Panc1 (cell line): ENCODE measurements at places on chromosomes 2 and 18. TPM values are rescaled to one million over a fixed set of nuclear protein-coding genes. Genes with fewer than 3 reads are reported as not detected.
A peak's percentile ranks its signal among the peaks of the same experiment; 100 is the strongest.

Gene ARHGEF33
- total RNA-seq, result 0.41 TPM

Gene CCDC74A
- total RNA-seq, result 29.9 TPM

Gene LCT
- total RNA-seq, result not detected

Gene IL1RL2
- total RNA-seq, result not detected

Gene HOXD10
- total RNA-seq, result not detected

Gene PIEZO2
- total RNA-seq, result 0.57 TPM

Gene UGT1A5
- total RNA-seq, result not detected

Gene TFPI
- 129 TPM for total RNA-seq

Gene GATA6
- total RNA-seq, result 0.51 TPM

Gene CPS1
- 5.1 TPM for total RNA-seq

Gene SPP2
- not detected for total RNA-seq

Gene UBXN4
- total RNA-seq, result 83.7 TPM

DNA sequence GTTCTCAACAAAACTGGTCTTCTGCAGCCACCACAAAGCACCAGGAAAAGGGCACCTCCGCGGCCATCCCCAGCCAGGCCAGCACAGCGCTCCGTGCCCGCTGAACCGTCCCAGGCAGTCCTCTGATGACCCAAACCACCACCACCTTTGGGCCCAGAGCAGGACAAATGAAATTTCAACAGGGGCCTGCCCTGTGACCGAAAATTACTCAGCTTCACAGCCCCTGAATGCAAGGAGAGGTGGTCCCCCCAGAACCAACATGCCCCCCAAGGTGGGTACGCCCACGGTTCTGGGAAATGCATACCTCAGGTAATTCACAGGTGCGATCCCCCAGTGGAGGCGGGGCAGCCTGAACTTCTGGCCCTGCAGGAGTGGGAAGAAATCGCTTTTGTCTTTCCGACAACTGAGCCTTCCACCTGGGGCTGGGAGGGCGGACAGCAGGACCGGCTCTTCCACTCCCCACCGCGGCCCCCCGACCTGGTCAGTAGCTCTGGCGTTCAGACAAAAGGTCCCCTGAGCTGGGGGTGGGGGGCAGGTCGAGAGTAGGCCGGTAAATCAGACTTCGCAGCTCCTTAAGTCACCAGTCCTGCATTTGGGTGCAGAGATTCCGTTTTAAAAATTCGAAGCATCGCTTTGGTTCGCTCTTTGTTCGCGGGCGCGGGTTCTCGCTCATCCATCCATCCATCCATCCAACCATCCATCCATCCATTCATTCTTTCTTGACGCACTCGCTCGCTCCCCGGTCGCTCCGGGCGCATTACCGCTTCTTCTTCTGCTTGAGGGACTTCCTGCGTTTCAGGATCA is 1.4 kb downstream of the ARL4C start:
- H3K27me3 ChIP-seq, result no peaks in the 10 kb centered on the region
- peak overlapping the region; percentile 72 for H3K4me3 ChIP-seq
- peaks cover 7% of the 10 kb centered on the region for H3K36me3 ChIP-seq
- H3K4me1 ChIP-seq, result peaks cover 38% of the 10 kb centered on the region
- peak overlapping the region; percentile 91 for H3K27ac ChIP-seq

- no peaks in the 10 kb centered on the region for H3K4me1 ChIP-seq
- H3K27me3 ChIP-seq, result no peaks in the 10 kb centered on the region
- no peak overlapping the region for H3K27ac ChIP-seq
- DNase-seq, result no peak
These were observed 215.1 kb downstream of the ZNF385B start for GRCh38 chr2:179646173-179646769.

DNA sequence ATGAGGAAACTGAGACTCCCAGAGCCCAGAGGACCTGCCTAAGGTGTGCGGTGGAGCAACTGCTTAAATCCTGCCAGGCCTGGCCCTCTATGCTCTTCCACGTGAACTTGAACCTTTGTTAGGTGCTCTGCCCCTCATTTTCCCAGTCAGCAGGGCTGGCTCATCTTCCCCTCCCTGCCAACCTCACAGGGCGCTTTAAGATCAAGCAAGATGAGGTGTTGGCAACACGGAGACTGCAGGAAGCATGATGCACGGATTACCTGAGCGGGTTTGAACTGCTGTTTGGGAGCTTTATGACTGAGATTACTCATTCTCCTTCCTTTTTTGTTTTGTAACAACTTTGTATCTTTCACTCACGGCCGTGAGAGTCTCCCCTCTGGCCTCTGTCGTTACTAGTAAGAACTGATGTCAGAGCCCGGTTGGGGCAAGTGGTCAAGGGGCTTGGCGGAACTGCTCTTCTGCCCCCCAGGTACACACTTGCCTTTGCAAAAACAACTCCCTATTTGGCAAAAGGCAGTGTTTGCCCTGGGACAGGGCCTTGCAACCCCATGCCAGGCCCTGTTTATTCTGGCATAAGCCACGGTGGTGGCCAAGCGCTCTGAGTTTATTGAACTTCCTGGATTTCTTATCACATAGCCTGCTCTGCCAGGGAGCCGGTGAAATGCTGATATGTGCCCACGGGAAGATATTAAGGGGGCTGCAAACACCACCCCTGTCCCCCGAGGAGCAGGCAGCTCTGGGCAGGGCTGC is 127.8 kb downstream of the INHBB start:
- DNase-seq, result no peak
- H3K4me1 ChIP-seq, result peaks cover 6% of the 10 kb centered on the region
- no peak overlapping the region for H3K4me3 ChIP-seq
- H3K27ac ChIP-seq, result no peak overlapping the region; the same call in 1 of the 2 replicates
- H3K36me3 ChIP-seq, result no peaks in the 10 kb centered on the region

- no peak overlapping the region for H3K27ac ChIP-seq
- no peaks in the 10 kb centered on the region for H3K36me3 ChIP-seq
- DNase-seq, result no peak
- H3K4me1 ChIP-seq, result no peaks in the 10 kb centered on the region
- H3K4me3 ChIP-seq, result no peak overlapping the region
These were observed 33.1 kb upstream of the SIX2 start for GRCh38 chr2:45042401-45042800.

DNA sequence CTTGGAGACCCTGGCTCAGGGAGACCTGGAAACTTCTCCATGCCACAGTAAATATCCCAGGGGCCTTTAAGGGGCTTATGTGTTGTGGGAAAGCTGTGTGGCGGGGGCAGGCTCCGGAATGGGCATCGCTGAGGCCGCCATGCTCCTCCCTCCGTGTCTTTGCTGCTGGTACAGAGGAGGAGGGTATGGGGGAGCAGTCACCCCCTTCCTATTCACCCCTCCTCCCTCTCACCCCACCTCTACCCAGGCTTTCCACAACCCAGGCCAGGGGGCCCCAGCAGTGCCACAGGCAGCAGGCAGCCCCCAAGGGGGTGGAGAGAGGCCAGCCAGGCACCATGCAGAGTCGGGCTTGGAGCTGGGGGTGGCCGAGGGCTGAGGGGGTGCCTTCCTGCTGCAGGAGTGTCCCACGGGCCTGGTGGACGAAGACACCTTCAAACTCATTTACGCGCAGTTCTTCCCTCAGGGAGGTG is 28.0 kb upstream of the FAHD2A start:
- no peaks in the 10 kb centered on the region for H3K36me3 ChIP-seq
- no peaks in the 10 kb centered on the region for H3K4me1 ChIP-seq
- H3K27ac ChIP-seq, result no peak overlapping the region
- no peaks in the 10 kb centered on the region for H3K27me3 ChIP-seq
- no peak overlapping the region for H3K4me3 ChIP-seq
- DNase-seq, result no peak

DNA sequence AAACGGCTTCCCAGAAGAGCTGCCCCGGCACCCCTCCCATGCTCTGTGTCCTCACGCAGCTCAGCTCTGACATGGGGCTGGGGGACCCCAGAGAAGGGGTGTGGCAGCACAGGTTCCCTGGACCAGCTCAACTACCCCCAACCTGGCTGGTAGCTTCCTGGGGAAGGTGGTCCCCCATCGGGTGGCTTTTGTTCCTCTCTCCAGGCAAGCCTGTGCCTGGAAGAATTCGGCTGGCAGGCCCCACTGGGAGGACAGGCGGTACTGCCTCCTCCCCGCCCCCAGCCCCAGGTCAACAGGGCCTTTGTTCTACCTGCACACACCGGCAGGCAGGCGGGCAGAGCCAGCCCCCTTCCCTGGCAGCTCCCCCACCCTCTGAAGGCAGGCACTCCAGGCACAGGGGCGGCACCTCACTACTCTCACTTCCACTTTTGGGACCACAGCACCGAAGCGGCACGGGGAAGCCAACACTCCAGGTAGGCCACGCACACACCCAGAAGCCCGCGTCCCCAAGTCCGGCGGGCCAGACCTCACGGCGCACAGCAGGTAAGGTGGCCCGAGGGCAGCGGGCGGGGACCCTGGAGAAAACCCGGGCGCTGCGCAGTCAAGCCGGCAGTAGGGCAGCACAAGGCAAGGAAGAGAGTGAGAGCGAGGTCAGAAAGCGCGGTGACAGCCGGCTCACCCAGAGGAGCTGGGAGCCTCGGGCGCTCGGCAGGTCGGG is 1.3 kb downstream of the HS6ST1 start:
- no peak for DNase-seq
- no peaks in the 10 kb centered on the region; the same call in 1 of the 2 replicates for H3K36me3 ChIP-seq
- no peak overlapping the region for H3K27ac ChIP-seq
- H3K27me3 ChIP-seq, result no peaks in the 10 kb centered on the region

DNA sequence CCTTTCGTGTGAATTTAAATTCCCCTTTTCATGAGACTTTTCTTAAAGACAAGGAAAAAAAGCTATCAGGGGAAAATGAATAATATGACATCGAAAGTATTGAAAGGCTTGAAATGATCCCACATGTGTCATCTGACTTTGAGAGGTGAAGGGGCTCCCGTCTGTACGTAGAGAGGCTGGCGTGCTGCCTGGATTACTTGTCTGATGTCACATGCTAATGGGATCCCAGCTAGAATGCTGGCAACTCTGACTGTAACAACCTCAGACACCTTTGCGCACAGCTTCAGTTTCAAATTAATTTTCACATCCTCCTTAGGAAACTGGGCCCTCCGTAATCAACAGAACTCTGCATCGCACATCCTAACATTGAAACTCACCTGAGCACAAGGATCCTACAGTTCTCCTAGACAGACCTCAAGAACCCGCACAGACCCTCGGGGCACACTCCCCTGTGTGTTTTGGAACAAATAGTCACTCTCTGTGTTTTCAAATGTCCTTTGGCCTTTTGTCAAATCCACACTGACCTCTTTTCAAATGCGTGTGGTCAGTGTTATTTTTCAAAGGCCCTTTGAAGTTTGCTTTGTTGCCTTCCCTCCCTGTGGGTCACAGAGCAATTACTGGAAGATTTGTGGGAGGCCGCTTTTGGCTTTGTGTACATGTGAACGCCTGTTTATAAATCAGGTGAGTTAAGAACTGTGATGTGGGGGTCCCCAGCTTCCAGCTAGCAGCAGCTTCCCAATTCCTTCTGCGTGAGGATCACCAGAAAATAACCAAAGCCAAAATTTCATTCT is 65.9 kb downstream of the IL1R2 start:
- no peak overlapping the region for H3K4me3 ChIP-seq
- H3K27ac ChIP-seq, result no peak overlapping the region
- H3K27me3 ChIP-seq, result no peaks in the 10 kb centered on the region
- H3K36me3 ChIP-seq, result no peaks in the 10 kb centered on the region
- no peaks in the 10 kb centered on the region for H3K4me1 ChIP-seq

- peaks cover 4% of the 10 kb centered on the region; the same call in 1 of the 2 replicates for H3K4me1 ChIP-seq
- H3K27me3 ChIP-seq, result no peaks in the 10 kb centered on the region
- no peak overlapping the region for H3K27ac ChIP-seq
- DNase-seq, result no peak
- no peak overlapping the region for H3K4me3 ChIP-seq
These were observed 33.7 kb upstream of the MRPL33 start for GRCh38 chr2:27737676-27738348.

GRCh38 chr18:22048221-22048620 is 121.2 kb upstream of the GATA6 start:
- no peak overlapping the region for H3K4me3 ChIP-seq
- no peak for DNase-seq
- no peaks in the 10 kb centered on the region for H3K4me1 ChIP-seq
- H3K27me3 ChIP-seq, result no peaks in the 10 kb centered on the region

GRCh38 chr2:44880125-44880483 is 61.4 kb upstream of the SIX3 start:
- H3K27ac ChIP-seq, result no peak overlapping the region
- no peak for DNase-seq
- no peak overlapping the region for H3K4me3 ChIP-seq
- H3K36me3 ChIP-seq, result no peaks in the 10 kb centered on the region
- peaks cover 26% of the 10 kb centered on the region for H3K27me3 ChIP-seq

GRCh38 chr2:33129263-33130053 is 182.7 kb downstream of the LTBP1 start:
- no peaks in the 10 kb centered on the region for H3K36me3 ChIP-seq
- H3K27ac ChIP-seq, result no peak overlapping the region
- no peak overlapping the region for H3K4me3 ChIP-seq

DNA sequence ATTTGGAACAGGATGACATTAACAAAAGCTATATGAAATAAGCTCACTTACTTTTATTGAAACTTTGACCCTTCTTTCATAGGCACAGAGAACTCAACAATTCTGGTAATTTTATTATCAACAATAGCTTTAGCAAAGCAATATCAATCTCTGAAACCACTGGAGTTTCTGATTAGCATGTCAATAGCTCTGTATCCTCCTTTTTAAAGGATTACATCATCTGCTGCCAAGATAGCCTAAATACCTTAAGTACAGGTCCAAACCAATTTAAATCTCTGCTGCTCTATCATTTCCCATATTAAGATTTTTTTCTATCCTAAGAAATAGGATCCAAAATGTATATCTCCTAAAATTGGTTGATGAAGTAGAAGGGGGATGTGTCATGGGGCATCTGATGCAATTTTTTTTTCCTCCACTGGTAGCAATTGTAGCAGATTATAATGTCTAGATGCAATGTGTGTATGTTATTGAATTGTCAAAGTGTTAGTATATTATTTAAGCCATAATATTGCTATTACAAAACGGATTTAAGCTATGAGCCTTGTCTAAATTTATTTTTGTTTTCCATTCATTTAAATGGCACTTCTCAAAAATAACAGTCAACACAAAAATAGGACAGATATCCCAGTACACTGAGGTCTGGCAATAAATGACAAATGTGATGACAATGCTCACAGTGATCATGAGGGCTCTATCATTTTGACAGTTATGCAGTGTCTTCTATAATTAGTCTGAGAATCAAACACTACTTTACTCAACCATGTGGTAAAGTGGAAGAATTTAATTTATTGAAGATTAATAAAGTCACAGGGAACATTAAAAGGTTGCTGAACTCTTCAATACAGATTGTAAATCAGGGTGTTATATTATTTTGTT is 328.4 kb downstream of the CDH7 start:
- DNase-seq, result no peak
- no peaks in the 10 kb centered on the region for H3K36me3 ChIP-seq
- no peaks in the 10 kb centered on the region for H3K27me3 ChIP-seq
- H3K4me3 ChIP-seq, result no peak overlapping the region
- no peak overlapping the region for H3K27ac ChIP-seq

GRCh38 chr2:121333231-121333630 is 48.2 kb upstream of the TFCP2L1 start:
- no peaks in the 10 kb centered on the region for H3K36me3 ChIP-seq
- no peaks in the 10 kb centered on the region for H3K27me3 ChIP-seq
- no peak overlapping the region for H3K27ac ChIP-seq

DNA sequence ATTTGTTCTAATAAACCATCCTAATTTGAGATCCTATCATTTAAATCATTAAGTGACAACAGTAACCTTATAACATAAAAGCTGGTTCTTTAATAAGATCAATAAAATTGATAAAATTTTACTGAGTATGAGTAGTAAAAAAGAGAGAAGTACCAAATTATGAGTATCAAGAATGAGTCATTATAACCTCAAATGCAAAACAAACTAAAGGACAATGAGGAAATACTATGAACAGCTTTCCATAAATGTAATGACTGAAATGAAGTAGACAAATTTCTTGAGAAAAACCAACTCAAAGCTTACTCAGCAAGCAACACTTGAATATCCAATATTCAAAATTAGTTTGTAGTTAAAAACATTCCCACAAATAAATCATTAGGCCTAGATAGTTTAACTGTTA is 433.0 kb downstream of the ZEB2 start:
- H3K36me3 ChIP-seq, result no peaks in the 10 kb centered on the region
- H3K4me1 ChIP-seq, result no peaks in the 10 kb centered on the region
- DNase-seq, result no peak
- H3K27ac ChIP-seq, result no peak overlapping the region
